ENCODE measurements at places on chromosomes 2 and 18. TPM values are rescaled to one million over a fixed set of nuclear protein-coding genes. Genes with fewer than 3 reads are reported as not detected.

DNA sequence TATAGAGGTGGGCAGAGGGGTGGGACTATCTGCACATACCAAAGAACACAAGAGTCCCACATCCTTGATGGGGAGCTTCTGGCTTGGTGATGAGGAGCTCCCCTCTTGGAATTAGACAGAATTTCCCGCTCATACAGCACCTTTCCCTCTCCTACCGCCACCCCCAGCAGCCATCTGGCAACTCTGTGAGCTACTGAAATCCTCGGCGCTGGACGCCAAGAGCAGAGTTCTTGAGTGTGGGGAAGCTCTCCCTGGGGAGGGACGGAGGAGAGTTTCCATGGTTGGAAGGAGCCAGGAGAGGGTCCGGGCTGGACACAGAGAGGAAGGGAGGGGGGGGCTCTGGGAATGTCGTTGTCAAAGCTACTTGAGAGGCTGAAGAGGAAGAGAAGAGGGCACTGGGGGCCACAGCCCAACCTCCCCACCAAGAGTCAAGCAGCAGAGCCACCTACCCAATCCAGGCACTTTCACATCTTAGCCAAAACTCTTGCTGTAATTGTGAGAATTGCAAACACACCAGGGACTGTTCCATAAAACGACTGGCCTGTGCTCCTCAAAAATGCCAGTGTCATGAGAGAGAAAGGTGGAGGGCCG lies 89.4 kb upstream of the MCFD2 start:
- H3K27me3 ChIP-seq: no peaks in the 10 kb centered on the region
- H3K27ac ChIP-seq: no peak overlapping the region
- no peak overlapping the region for H3K4me3 ChIP-seq
- H3K36me3 ChIP-seq: peaks cover 25% of the 10 kb centered on the region
- DNase-seq: no peak
- peaks cover 11% of the 10 kb centered on the region for H3K4me1 ChIP-seq

DNA sequence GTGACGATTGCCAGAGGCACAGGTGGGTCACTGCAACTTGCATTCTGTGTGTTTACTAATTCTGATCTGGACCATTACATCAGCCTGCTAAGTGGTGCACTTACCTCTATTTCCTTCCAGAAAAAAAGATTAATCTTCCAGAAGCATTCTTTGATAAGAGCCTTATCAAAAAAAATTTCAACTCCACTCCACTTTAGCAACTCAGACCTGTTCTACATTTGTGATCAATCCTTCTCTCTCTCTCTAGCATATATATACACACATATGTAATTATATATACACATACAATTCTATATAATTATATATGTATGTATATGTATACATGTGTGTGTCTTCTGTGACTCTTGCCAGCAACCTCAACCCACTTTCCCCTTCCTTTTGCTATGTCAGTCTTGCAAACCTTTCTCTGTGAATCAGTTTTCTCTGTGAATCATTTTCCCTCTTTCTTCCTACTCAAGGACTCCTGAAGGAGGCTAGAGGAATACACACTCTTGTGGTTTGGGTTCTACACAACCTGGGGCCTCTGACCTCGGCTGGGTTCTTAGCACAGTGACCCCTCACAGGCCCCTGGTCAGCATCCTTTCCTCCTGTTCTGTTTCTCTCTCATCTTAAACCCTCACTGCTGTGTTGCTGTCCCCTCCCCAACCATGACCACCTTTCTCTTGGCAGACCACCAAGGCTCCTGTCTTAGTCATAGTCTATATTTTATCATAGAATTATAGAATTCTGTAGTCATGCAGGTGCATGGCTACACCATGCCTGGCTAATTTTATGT lies 130.4 kb upstream of the PELI1 start:
- peak overlapping the region; percentile 87 for H3K27ac ChIP-seq
- H3K4me1 ChIP-seq: peaks cover 34% of the 10 kb centered on the region
- H3K36me3 ChIP-seq: no peaks in the 10 kb centered on the region

The IL1F10 gene
- not detected for total RNA-seq

GRCh38 chr2:159326569-159327255 lies 40.2 kb upstream of the WDSUB1 start:
- H3K4me1 ChIP-seq: no peaks in the 10 kb centered on the region
- H3K27me3 ChIP-seq: no peaks in the 10 kb centered on the region
- no peak overlapping the region for H3K4me3 ChIP-seq
- DNase-seq: no peak
- H3K36me3 ChIP-seq: peaks cover 47% of the 10 kb centered on the region
- peak overlapping the region; percentile 5 for H3K27ac ChIP-seq

The CAVIN2 gene
- total RNA-seq: 185 TPM

DNA sequence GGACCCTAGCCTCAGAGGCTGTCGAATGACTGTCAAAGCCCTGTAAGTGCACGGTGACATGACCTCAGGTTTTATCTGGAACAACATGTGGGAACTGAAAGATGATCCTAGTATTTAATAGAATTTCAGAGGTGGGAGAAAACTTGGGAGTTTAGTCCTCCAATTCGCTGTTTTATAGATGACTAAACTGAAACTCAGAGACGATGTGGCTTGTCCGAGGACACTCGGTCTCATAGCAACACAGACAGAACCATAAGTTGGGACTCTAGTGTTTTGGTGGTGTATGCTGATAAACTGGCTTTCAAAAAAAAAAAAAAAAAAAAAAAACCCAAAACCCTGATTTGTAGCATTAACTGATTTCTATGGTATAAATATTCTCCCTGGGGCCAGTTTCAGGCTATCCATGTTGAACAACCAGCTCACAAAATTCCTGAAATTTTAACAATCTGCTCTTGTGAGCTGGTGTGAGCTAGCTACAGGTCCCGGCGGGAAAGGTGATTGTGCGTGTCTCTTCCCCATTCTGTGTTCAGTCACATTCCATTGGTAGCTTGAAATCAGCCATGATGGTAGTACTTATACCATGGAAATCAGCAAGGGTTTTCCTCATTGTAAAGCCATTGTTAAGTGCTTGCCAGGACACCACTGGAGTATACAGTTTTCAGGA lies 195.5 kb upstream of the EPAS1 start:
- H3K36me3 ChIP-seq: peaks cover 15% of the 10 kb centered on the region
- H3K4me1 ChIP-seq: peaks cover 16% of the 10 kb centered on the region
- DNase-seq: no peak

DNA sequence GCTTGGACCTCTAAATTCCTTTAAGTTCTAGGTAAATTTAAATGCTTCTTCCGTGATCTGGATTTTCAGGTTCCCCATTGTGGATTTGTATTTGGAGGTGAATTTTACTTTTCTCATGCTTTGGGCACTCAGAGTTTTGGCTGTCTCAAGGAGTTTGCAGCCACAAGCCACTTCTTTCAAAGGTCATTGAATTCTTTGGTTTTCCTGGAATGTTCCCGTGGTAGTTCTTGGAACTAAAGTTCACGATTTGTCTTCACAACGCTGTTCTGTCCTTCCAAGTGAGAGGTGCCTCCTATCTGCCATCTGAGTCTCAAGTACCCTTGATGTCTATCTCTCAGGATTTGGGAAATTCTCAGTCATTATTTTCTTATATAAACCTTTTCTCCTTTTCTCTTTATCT lies 1438.7 kb upstream of the ZEB2 start:
- H3K36me3 ChIP-seq: no peaks in the 10 kb centered on the region
- H3K4me3 ChIP-seq: no peak overlapping the region
- no peak overlapping the region for H3K27ac ChIP-seq
- no peaks in the 10 kb centered on the region for H3K27me3 ChIP-seq
- H3K4me1 ChIP-seq: no peaks in the 10 kb centered on the region
- DNase-seq: no peak

- peaks cover 12% of the 10 kb centered on the region for H3K27me3 ChIP-seq
- no peak overlapping the region for H3K27ac ChIP-seq
- H3K4me3 ChIP-seq: no peak overlapping the region
- no peaks in the 10 kb centered on the region for H3K36me3 ChIP-seq
These were observed 6.1 kb downstream of the LRP1B start for GRCh38 chr2:142124706-142125105.

DNA sequence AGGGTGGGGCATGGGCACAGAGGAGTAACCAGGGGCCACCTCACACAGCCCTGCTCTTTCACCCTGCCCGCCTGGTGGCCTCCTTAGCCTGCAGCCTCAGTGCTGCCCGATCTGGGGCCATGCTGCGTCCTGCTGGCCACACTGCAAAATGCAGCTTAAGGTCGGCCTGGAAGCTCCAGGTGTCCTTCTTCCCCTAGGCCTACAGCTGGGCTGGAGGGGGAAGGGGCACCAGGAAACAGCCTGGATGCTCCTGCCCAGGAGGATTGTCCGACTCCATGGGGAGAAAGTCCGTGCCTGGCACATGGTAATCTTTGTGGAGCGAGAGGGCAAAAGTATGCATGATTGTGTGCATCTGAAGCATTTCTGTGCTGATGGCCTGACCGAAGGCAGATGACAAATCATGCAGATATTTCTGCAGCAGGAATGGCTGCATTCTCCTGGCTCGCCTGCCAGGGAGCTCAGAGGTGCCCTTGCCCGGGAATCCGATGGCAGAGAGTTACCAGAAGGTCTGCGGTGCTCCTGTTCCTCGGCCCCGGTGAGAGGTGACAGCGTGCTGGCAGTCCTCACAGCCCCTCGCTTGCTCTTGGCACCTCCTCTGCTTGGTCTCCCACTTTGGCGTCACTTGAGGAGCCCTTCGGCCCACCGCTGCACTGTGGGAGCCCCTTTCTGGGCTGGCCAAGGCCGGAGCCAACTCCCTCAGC lies 12.8 kb upstream of the ALPP start:
- no peak for DNase-seq
- no peak overlapping the region for H3K27ac ChIP-seq
- no peak overlapping the region for H3K4me3 ChIP-seq
- no peaks in the 10 kb centered on the region for H3K36me3 ChIP-seq
- no peaks in the 10 kb centered on the region for H3K4me1 ChIP-seq

DNA sequence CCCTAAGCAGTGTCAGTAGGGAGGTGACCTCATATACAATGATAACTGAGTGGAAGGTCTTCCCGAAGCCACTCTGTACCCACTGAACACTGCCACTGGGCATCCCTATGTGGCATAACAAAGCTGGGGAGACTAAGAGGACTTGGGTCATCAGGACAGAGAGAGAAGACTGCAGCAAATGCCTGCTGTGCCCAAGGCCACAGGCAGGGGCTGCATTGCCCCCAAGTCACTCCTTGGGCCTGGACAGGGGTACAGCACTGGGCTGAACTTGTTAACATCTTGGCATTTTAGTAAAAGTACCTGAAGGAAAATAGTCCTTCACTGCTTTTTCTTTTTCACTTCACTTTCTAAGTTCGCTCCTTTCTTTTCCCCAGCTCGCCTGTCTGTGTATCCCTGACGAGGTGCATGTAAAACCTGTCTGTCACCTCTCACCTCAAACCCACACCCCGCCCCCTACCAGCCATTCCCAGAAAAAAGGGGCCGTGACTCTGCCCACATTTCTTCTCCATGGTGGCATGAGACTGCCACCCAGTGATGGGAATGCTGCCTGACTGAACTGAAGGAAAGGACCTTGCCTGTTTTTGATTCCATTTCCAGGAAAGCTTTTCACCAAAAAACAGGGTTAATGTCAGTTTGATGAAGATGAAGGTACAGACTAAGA lies 62.9 kb downstream of the MTHFD2 start:
- no peaks in the 10 kb centered on the region for H3K4me1 ChIP-seq
- H3K4me3 ChIP-seq: no peak overlapping the region
- no peaks in the 10 kb centered on the region for H3K27me3 ChIP-seq
- H3K27ac ChIP-seq: no peak overlapping the region
- H3K36me3 ChIP-seq: no peaks in the 10 kb centered on the region

The MYCN gene
- 0.49 TPM for total RNA-seq

The UGT1A4 gene
- not detected for total RNA-seq

The ZFAND2B gene
- 41.2 TPM for total RNA-seq

The CRYGB gene
- total RNA-seq: not detected

The CABLES1 gene
- 39.5 TPM for total RNA-seq

- no peak for DNase-seq
- peaks cover 18% of the 10 kb centered on the region for H3K4me1 ChIP-seq
- no peaks in the 10 kb centered on the region for H3K27me3 ChIP-seq
- no peak overlapping the region for H3K4me3 ChIP-seq
- H3K36me3 ChIP-seq: no peaks in the 10 kb centered on the region
These were observed 36.7 kb upstream of the BMP10 start for GRCh38 chr2:68907920-68908253.

The RAB1A gene
- 151 TPM for total RNA-seq

The CNGA3 gene
- 0.17 TPM for total RNA-seq

The GLI2 gene
- total RNA-seq: 4.7 TPM

GRCh38 chr2:120346026-120346666 lies at the start of gene INHBB:
Gene INHBB, plus strand, starts transcription at chr2:120346136. Its CDS starts 53 bp downstream, at chr2:120346189.
- H3K36me3 ChIP-seq: no peaks in the 10 kb centered on the region
- DNase-seq: no peak
- peaks cover 28% of the 10 kb centered on the region for H3K4me1 ChIP-seq
- peak within 1 kb of the TSS; percentile 52 for H3K4me3 ChIP-seq
- H3K27ac ChIP-seq: peak within 1 kb of the TSS; percentile 51

The PRKCE gene
- total RNA-seq: 65.6 TPM

All from upper lobe of right lung (tissue), 1 donor.